ENCODE measurements at places on chromosomes 12 and 14.
A peak's percentile ranks its signal among the peaks of the same experiment; 100 is the strongest.

GRCh38 chr12:128754275-128754674, 69.5 kb downstream of the SLC15A4 start:
- DNase-seq = peak; percentile 9

- DNase-seq = peak; percentile 44
These were observed 345.9 kb downstream of the BCL11B start for GRCh38 chr14:98926146-98926545.

GRCh38 chr12:52038447-52038846, 12.8 kb upstream of the NR4A1 start:
- no peak for DNase-seq

DNA sequence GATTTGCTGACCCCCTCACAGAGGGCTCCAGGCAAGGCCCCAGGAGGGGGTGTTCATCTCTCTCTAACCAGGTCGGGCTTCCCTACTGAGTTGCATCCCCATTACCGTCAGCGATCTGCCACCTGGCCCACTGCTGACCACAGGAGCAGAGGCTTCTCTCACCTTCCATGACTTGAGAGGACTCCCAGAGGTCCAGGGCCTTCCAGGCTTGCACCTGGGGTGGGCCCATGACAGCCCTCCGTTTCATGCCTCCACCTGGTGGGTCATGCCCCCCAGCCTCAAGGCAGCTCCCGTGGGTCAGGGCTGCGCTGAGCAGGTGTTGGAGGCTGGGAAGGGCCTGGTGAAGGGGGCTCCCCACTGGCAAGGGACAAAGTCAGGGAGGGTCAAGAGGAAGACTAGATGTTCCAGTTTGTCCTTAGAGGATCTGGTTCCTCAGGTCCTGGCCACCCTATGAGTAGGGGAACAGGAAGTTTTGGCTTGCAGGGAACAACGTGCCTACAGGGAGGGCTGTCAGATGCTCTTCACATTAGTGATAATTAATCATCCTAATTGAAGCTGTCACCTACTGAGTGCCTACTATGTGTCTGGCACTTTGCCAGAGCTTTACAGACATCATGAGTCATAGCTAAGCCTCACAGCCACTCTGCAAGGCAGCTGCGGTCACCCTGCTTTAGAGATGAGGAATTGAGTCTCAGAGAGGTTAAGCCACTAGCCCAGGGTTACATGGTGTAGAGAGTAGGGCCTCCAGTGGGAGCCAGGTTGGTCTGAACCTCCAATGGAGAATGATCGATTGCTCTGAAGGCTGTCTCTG, 13.8 kb downstream of the NFKBIA start:
- peak; percentile 48 for DNase-seq

- DNase-seq = no peak
These were observed 132.5 kb downstream of the KTN1 start for GRCh38 chr14:55712491-55712890.

DNA sequence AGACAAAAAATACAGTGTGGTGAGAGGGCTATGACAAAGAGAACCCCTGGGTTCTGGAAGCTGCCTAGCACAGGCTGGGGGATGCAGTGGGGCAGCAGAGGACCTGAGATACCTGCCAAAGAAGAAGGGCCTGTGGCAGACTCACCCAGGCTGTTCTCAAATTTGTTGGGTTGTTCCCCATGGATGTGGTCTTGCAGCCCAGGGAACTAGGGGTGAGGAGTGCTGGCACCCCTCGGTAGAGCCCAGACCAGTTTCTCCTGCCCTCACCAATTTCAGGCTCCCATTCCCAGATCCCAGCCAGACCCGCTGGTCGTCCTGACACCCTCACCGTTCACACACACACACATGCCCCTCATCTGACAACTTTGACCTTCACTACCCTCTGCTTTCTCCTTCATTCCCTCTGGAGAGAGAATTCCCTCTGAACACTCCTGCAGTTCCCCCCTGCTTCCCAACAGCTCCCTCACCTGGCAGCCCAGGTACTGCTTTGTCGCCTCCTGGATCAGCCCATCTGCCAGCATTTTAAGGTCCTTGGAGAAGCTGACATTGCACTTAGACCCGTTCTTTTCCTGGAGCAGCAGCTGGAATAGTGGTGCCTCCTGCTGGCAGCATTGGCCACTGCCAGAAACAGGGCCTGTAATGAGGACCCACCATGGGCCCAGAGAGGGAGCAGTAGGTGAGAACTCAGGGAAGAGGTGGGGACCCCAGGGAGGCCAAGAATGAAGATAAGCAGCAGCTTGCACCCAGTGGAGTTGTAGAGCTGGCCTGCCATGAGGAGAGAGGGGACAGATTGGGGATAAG, 5.9 kb upstream of the GDF11 start:
- DNase-seq = peak; percentile 83

GRCh38 chr14:100554082-100554677, 33.0 kb downstream of the BEGAIN start:
- no peak for DNase-seq

DNA sequence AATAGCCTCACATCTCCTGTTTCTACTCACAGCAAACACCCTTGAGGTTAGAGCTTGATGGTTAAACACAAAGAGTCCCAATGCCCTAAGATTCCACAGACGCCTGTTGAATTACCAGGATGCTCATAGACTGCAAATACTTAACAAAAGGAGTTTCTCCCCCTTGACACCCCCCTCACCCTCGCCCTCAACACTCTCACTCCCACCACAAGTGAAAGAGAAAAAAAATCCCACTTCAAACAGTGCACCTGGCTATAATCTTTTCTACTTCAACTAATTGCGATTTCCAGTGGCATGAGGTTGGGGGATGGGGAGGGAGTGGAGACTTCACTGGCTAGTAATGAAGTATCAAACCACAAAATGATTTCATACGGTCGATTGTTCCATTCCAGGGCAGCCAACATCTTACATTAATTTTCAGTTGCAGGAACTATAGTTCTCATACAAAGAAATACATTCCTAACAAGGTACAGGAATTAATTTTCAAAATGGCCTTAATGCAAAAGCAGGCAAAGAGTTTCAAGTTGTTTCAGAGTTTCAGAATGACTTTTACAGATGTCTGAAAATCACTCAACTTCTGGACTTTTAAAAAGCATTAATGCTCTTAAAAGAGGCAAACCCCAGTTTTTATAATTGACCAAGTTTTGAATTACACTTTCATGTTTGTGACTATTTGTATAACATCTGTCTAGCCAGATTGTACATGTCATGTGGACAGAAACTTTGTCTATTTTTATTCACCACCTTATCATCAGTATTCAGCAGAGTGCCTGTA, 390.7 kb downstream of the C12orf75 start:
- peak; percentile 3 for DNase-seq

DNA sequence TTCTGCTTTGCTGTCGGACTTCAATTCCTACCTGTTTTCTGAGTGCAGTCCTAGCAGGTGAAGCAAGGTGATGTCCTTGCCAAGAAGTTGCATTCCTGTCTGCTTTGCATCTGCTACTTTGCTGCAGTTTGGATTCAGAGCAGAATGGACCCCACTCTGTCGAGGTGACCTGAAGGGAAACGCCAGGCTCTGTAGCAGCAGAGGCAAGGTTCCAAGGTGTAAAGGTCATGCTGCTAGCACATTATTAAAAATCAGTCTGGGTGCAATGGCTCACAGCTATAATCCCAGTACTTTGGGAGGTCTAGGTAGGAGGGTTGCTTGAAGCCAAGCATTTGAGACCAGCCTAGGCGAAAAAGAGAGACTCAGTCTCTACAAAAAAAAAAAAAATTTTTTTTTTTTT, 17.3 kb upstream of the ALDH2 start:
- no peak for DNase-seq

DNA sequence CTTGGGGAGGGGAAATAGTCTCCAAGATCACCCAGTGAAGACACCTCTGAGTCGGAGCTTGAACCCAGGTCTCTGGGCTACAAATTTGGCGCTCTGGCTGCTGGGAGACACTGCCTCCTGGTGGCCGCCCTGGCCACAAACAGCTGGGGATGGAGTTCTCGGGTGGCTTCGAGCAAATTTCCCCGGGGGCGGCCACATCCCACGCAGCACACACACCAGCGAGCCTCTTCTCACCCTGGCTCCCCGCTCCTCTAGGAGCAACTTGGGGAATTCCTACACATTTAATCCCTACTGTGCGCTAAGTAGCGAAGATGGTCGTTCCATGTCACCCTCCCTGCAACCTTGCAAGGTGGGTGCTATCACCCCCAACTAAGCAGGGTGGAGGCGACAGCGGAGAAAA, 66.2 kb upstream of the BEGAIN start:
- peak; percentile 44 for DNase-seq
